Foreskin keratinocyte (primary cell): ENCODE measurements at places on chromosomes 5 and 9. TPM values are rescaled to one million over a fixed set of nuclear protein-coding genes. Genes with fewer than 3 reads are reported as not detected.

Gene PRDM9
- not detected in 2 replicates for total RNA-seq

DNA sequence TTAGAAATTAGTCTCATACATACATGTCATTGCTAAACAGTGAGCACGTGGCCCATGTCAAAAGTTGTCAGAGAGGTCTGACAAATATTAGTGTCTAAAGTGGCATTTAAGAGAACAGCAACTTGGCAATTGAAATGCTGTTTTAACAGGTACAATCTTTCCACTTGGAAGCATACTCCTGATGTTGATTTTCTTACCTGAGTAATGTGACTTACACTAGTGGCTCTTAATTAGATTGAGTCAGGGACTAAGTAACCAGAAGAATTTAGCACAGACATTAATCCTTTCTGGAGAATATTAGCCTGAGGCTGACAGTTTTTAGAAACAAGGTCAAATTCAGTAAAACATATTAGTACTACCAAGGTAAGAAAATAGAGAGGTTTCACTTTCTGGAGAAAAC is 357.0 kb upstream of the ZNF608 start:
- no peak for DNase-seq

- no peak for DNase-seq
Observed at GRCh38 chr9:69334317-69334716, 9.3 kb downstream of the ENTREP1 start.

GRCh38 chr5:93503598-93504067 is 77.4 kb downstream of the NR2F1-AS1 start:
- peak; percentile 72 for DNase-seq

Gene CCDC192
- total RNA-seq: not detected in 2 replicates

DNA sequence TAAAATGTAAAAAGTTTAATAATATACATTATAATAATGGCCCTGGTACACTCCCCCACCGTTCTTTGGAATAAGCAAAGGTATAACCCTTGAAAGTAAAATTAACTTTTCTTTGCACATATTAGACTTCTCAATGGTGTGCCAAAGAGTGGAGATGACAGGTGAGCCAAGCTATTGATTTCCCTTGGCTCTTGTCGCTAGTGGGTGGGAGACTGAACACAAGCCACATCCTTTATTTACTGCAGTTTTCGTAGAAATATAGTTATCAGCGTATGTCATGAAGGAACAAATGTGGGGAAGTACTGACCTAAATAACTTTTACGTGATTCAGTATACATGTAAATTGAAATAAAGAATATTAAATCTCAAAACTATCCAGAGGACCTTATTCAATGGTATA is 549.3 kb downstream of the RAB3C start:
- no peak for DNase-seq
